ENCODE measurements at places on chromosomes 2 and 18. TPM values are rescaled to one million over a fixed set of nuclear protein-coding genes. Genes with fewer than 3 reads are reported as not detected.

Gene TRIB2
- 16.8 TPM for total RNA-seq

Gene ATP5MC3
- total RNA-seq = 391 TPM

Gene C2orf81
- total RNA-seq = 1.3 TPM

Gene SLC9A4
- total RNA-seq = not detected

Gene TBR1
- not detected for total RNA-seq

- H3K36me3 ChIP-seq = no peaks in the 10 kb centered on the region
- DNase-seq = no peak
- no peaks in the 10 kb centered on the region for H3K4me1 ChIP-seq
- no peak overlapping the region for H3K27ac ChIP-seq
These were observed 312.5 kb downstream of the ERBB4 start for GRCh38 chr2:212226114-212226513.

DNA sequence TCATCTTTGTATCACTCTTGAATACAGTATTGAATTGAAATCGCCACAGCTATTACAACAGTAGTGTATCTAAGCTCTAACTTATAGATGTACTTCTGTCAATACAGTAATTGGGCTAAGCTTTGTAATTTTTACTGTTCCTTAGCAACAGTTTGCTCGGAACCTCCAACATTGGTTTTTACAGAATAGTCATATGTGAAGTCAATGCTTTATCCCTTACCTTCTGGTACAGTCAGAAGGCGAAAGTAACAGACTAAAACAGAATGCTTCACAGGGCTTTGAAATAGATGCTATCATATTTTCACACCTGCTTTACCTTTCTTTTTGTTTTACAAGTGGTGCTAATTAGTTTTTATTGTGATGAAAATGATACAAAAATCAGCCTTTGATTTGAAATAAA lies 46.9 kb upstream of the CYP20A1 start:
- no peak for DNase-seq
- H3K36me3 ChIP-seq = no peaks in the 10 kb centered on the region
- no peaks in the 10 kb centered on the region for H3K4me1 ChIP-seq
- H3K4me3 ChIP-seq = no peak overlapping the region
- no peaks in the 10 kb centered on the region for H3K27me3 ChIP-seq
- H3K27ac ChIP-seq = no peak overlapping the region

DNA sequence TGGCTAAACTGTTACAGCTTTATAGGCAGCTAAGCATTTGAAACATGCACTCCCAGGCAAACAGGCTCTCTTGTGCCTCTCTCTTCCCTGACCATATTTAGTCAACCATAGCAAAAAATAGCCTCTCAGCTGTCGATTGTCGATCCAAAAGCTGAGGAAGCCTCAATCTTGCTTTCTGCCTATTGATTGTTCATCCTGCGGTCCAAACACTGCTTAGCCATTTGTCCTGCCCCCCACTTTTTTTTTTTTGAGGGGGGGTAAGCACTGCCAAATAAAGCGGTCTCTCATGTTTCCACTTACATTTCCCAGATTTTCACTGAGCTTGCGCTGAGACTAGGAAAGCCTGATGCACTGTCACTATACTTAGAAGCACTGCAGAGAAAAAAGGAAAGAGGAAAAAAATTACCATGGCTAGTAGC lies 90.8 kb downstream of the MIB1 start:
- DNase-seq = no peak
- H3K27me3 ChIP-seq = no peaks in the 10 kb centered on the region
- H3K4me1 ChIP-seq = no peaks in the 10 kb centered on the region

- no peak overlapping the region for H3K27ac ChIP-seq
- no peak overlapping the region for H3K4me3 ChIP-seq
- no peaks in the 10 kb centered on the region for H3K27me3 ChIP-seq
- H3K36me3 ChIP-seq = no peaks in the 10 kb centered on the region
These were observed 431.1 kb upstream of the CDH19 start for GRCh38 chr18:67035026-67035425.

GRCh38 chr2:238376884-238377391 lies 49.8 kb upstream of the ASB1 start:
- H3K4me3 ChIP-seq = no peak overlapping the region
- no peaks in the 10 kb centered on the region for H3K36me3 ChIP-seq
- no peaks in the 10 kb centered on the region for H3K4me1 ChIP-seq
- no peaks in the 10 kb centered on the region for H3K27me3 ChIP-seq
- no peak for DNase-seq

DNA sequence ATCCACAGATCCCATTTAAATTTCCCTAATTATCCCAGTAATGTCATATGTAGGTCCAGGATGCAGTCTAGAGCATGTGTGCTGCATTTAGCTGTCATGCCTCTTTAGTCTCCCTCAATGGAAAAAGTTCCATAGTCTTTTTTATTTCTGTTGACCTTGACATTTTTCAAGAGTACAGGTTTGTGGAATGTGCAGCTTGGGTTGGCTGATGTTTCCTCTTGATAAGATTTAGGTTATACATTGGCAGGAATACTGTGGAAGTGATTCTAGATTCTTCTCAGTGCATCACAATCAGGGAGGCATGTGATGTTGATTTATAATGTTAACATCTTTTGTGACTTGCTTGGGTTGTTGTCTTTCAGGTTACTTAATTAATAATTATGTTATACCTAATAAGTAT lies 42.5 kb downstream of the PPM1B start:
- no peak overlapping the region for H3K27ac ChIP-seq
- peaks cover 24% of the 10 kb centered on the region for H3K36me3 ChIP-seq
- H3K4me1 ChIP-seq = no peaks in the 10 kb centered on the region
- DNase-seq = no peak

DNA sequence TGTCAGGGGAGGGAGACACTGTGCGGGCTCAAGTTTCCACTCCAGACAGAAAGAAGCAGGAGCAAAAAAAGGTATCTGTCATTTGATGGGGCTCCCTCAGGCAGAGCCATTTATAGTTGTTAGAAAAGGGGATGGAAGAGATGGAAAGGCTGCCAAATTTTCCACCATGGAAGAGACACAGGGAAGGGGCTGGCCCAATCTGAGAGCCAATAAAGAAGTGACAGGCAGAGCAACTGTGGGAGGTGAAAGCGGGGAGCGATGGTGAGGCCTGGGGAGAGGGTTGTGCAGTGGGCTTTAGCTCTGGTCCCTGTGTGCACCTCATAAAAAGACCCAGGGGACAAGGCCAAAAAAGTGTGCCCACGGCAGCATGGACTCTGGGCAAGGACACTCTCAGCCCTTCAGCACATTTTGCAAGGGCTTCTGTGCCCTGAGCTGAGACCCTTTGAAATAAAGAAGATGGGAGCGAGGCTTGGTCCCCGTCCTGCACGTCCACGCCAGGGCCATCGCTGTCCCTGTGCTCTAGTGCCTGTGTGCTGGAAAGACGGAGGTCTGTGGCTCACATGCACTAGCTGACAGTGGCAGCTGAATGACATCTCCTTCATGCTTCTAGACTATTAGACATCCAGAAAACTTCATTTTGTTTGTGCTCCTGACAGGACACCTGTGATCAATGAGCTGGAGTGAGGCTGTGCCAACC lies 456.7 kb upstream of the HS6ST1 start:
- no peak for DNase-seq
- H3K27ac ChIP-seq = no peak overlapping the region
- no peaks in the 10 kb centered on the region for H3K36me3 ChIP-seq
- no peaks in the 10 kb centered on the region for H3K4me1 ChIP-seq

- peak overlapping the region; percentile 97 for H3K27ac ChIP-seq
- H3K4me3 ChIP-seq = peak overlapping the region; percentile 92
- peaks cover 31% of the 10 kb centered on the region for H3K4me1 ChIP-seq
- H3K27me3 ChIP-seq = no peaks in the 10 kb centered on the region
- peak; percentile 84 for DNase-seq
- no peaks in the 10 kb centered on the region for H3K36me3 ChIP-seq
These were observed 526 bp downstream of the PRKRA start for GRCh38 chr2:178450524-178450773.

DNA sequence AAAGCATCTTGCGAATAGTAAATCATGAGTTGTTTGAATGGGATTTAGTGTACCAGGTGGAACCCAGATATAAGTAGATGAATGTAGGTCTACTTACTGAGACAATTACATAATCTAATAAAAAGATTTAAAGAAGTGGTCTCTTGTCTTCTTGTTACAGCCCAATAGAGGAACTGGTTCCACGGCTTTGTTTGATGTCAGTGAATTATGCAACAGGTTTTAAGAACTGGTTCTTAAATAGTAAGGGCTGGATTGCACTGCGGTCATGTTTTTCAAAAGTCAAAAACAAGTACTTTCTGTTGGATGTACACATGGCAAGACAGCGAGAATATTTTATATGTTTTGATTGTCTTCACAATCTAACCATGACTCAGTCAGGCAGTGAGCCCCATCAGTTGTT lies 15.4 kb upstream of the SLC9A2 start:
- peaks cover 3% of the 10 kb centered on the region for H3K4me1 ChIP-seq
- no peak for DNase-seq
- H3K27ac ChIP-seq = no peak overlapping the region
- H3K4me3 ChIP-seq = no peak overlapping the region
- no peaks in the 10 kb centered on the region for H3K27me3 ChIP-seq

DNA sequence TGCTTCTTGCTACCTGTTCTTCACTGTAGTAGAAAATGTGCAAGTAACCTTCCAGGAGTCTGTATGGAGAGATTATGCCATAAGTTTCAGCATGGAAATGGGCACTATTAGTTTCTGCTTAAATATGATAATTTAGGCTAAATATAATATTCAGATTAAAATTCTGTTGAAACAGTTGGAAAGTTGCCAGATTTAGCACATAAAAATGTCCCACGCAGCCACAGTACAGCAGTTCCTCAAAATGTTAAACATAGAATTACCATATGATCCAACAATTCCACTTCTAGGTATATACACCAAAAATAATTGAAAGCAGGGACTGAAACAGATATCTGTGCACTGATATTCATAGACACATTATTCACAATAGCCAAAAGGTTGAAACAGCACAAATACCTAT lies 121.2 kb downstream of the NRP2 start:
- H3K4me3 ChIP-seq = no peak overlapping the region
- DNase-seq = no peak
- no peaks in the 10 kb centered on the region for H3K36me3 ChIP-seq
- no peaks in the 10 kb centered on the region for H3K27me3 ChIP-seq
- peaks cover 17% of the 10 kb centered on the region for H3K4me1 ChIP-seq

- peaks cover 21% of the 10 kb centered on the region for H3K36me3 ChIP-seq
- H3K4me3 ChIP-seq = no peak overlapping the region
- no peaks in the 10 kb centered on the region for H3K4me1 ChIP-seq
These were observed 17.2 kb downstream of the SH3YL1 start for GRCh38 chr2:246489-247144.

DNA sequence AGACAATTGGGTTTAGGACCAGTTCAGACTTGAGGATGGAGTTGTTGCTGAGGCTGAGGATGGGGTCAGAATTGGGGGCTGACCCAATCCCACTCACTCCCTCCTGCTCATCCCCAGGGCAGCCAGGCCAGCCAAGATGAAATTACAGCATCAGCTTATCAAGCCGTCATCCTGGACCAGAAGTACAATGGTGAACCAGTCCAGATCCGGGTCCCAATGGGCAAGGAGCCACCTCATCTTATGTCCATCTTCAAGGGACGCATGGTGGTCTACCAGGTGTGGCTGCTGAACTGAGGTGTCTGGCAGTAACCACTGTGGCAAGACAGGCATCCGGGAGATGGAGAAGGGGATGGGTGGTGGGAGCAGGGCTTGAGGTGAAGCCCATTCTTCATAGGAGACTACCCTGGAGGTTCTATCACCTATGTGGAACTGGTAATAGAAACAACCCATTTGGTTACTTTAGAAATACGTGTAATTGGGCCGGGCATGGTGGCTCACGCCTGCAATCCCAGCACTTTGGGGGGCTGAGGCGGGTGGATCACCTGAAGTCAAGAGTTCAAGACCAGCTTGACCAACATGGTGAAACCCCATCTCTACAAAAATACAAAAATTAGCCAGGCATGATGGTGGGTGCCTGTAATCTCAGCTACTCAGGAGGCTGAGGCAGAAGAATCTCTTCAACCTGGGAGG lies 13.9 kb downstream of the VIL1 start:
- H3K4me1 ChIP-seq = no peaks in the 10 kb centered on the region
- H3K27me3 ChIP-seq = no peaks in the 10 kb centered on the region
- peak; percentile 1 for DNase-seq

DNA sequence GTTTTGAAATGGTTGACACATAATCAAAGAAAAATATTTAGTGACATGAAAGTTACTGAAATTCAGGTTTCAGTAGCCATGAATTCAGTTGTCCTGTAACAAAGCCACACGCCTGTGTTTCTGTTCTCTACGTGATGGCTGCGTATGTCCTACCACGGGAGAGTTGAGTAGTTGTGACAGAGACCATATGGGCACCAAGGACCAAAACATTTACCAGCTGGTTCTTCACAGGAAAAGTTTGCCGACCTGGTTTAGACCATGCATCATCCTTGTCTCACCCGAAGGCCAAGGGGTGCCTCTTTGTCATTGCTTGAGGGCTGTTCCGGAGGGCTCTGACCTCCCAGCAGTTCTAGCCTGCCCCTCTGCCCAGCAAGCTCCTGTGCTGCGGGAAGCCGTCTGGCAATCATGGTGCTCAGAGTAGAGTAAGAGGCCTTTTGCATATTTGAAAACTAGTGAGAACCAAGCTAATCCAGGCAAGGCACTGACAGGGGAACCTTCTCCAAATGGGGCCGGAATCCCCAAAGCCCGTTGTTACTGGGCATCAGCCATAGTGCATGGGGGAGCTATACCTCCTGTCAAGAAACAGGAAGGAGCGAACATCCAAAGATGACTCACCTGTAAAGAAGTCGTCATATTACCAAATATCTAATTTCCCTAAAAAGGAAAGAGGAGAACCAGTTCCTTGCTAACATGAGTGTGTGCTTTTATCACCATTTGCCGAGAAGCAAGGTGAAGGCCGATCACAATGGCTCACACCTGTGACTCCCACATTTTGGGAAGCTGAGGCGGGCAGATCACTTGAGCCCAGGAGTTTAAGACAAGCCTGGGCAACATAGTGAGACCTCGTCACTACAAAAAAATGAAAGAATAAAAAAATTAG lies 92.6 kb upstream of the RAB12 start:
- H3K4me3 ChIP-seq = no peak overlapping the region
- H3K36me3 ChIP-seq = no peaks in the 10 kb centered on the region
- H3K27me3 ChIP-seq = no peaks in the 10 kb centered on the region
- no peak overlapping the region for H3K27ac ChIP-seq
- no peaks in the 10 kb centered on the region for H3K4me1 ChIP-seq

DNA sequence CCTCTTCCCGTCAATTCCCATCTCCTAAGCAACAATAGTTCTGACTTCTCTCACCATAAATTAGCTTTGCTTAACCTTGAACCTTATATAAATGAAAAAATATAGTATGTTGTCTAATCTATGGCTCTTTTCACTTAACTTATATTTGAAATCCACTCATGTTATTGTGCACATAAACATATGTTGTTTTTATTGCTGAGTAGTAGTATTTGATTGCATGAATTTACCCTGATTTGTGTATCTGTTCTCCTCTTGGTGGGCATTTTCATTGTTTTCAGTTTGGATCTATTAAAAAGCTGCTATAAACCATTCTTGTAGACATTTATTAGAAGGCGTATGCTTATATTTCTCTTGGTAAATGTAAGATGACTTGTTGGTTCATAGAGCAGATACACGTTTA lies 874.3 kb upstream of the ZEB2 start:
- no peaks in the 10 kb centered on the region for H3K36me3 ChIP-seq
- H3K4me1 ChIP-seq = no peaks in the 10 kb centered on the region
- H3K27me3 ChIP-seq = no peaks in the 10 kb centered on the region
- no peak overlapping the region for H3K27ac ChIP-seq
- DNase-seq = no peak

All from transverse colon (tissue), 4 donors.